ENCODE measurements at places on chromosomes 6 and 20. TPM values are rescaled to one million over a fixed set of nuclear protein-coding genes. Genes with fewer than 3 reads are reported as not detected.

OR2J2 gene
- not detected for total RNA-seq

HLA-DPA1 gene
- total RNA-seq, result 1.3 TPM

APOBEC2 gene
- total RNA-seq, result not detected

LY6G6C gene
- 0.42 TPM for total RNA-seq

SLC24A3 gene
- total RNA-seq, result 1.5 TPM

DNA sequence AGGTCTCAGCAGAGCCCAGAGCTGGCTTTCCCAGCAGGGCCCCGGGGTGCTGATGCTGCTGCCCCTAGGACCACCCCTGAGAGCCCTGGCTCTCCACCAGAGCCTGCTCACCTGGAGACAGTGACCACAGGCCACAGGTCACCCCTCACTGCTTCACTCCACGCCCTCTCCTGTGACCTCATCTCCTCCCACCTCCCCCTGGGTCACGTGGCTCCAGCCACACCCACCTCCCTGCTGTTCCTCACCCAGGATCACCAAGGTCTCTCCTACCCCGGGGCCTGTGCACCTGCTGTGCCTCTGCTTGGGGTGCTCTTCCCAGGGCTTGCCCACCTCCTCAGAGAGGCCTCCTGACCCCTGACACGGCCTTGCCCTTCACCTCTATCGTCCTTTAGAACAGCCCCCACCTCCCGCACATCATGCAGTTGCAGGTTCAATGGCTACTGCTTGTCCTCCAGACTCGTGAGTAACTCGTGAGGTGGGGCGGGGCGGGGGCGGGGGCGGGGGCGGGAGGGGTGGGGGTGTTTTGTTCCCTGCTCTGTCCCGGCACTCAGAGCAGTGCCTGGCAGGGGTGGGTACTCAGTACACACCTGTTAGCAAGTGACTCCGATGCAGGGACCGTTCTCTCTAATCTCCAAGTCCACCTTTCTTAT lies 468.0 kb downstream of the PREX1 start:
- no peak overlapping the region for H3K4me3 ChIP-seq
- no peak for DNase-seq

DNA sequence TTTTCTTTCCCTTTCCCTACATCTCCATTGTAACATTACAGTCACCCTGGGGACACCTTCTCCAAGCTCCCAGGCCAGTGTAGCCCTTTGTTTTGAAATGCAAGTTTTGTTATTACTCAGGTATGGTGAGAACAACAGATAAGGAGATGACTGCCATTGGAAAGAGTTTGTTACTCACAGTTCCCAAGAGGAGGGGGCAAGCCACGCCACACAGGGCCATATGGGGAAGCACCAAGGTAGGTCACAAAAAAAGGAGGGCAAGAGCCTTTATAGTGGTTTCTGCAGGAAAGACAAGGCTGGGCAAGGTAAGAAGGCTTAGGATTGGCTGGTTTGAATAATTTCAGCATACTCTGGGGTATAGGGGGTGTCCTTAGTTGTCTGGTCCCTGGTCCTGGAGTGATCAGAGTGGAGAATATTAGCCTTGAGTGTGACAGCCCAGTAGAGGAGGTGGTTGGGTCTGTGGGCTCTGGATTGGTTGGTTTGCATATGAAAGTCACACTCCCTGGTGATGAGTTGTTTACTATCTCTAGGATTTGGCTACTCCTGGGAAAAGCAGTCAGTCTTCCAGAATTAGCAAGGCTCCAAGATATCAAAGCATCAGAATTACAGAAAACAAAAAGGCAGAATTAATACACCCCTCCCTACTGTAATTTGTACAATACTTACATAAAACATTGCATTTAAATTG lies 33.1 kb upstream of the SMLR1 start:
- no peak overlapping the region for H3K27ac ChIP-seq
- H3K36me3 ChIP-seq, result no peaks in the 10 kb centered on the region
- no peaks in the 10 kb centered on the region for H3K27me3 ChIP-seq
- DNase-seq, result peak; percentile 52
- no peaks in the 10 kb centered on the region for H3K4me1 ChIP-seq

GRCh38 chr6:42199106-42199981 lies 4.6 kb upstream of the GUCA1B start:
- no peaks in the 10 kb centered on the region for H3K36me3 ChIP-seq
- H3K27ac ChIP-seq, result no peak overlapping the region
- no peaks in the 10 kb centered on the region for H3K4me1 ChIP-seq
- H3K4me3 ChIP-seq, result no peak overlapping the region

DNA sequence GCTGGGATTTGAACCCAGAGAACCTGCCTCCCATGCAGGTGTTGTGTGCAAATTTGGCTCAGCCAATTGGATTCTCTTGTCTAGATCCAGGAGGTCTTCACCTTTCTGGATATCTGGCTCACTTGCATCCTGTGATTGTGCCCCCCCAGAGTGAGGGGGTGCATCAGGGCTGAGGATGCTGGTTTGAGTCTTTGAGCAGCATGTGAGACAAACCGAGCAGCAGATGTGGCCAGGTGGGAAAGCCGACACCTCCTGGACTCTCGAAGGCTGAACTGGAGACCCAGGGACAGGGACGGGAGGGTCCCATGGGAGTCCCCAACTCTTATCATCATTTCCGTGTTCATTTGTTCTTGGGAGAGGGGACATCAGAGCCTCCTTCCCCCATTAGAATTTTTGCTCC lies 30.6 kb upstream of the SULF2 start:
- H3K4me1 ChIP-seq, result no peaks in the 10 kb centered on the region
- no peak for DNase-seq
- H3K4me3 ChIP-seq, result no peak overlapping the region
- no peak overlapping the region for H3K27ac ChIP-seq

GRCh38 chr6:76886900-76887299 lies 576.4 kb downstream of the HTR1B start:
- H3K36me3 ChIP-seq, result no peaks in the 10 kb centered on the region
- no peaks in the 10 kb centered on the region for H3K4me1 ChIP-seq
- DNase-seq, result no peak
- no peaks in the 10 kb centered on the region for H3K27me3 ChIP-seq

- H3K27ac ChIP-seq, result no peak overlapping the region
- no peak for DNase-seq
- H3K4me1 ChIP-seq, result no peaks in the 10 kb centered on the region
These were observed 149.9 kb downstream of the MYB start for GRCh38 chr6:135331002-135331401.

DNA sequence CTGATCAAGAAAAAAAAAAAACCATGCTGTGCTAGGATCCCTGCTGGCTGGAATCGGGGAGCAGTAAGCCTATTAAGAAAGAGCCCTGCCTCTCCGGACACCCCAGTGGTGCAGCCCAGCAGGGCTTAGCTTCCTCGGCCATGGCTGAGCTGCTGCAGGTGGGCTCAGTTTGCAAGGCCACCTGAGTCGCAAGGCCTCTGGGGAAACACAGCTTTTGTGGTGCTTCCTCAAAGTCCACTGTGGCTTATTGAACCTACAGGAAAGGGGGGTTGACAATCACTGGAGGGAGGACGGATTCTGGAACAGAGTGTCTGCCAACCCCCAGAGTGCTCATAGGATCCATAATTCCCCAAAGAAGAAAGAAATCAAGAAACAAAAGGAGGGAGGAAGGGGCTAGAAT lies 240.8 kb downstream of the SMOC2 start:
- H3K27me3 ChIP-seq, result no peaks in the 10 kb centered on the region
- no peaks in the 10 kb centered on the region for H3K4me1 ChIP-seq
- H3K36me3 ChIP-seq, result no peaks in the 10 kb centered on the region
- H3K4me3 ChIP-seq, result no peak overlapping the region

- H3K27me3 ChIP-seq, result no peaks in the 10 kb centered on the region
- no peak for DNase-seq
- H3K4me3 ChIP-seq, result no peak overlapping the region
- H3K27ac ChIP-seq, result no peak overlapping the region
These were observed 61.2 kb downstream of the VEGFA start for GRCh38 chr6:43831191-43831590.

- H3K36me3 ChIP-seq, result peaks cover 25% of the 10 kb centered on the region
- no peaks in the 10 kb centered on the region for H3K4me1 ChIP-seq
- no peaks in the 10 kb centered on the region for H3K27me3 ChIP-seq
- H3K27ac ChIP-seq, result peak overlapping the region; percentile 81
- H3K4me3 ChIP-seq, result peak overlapping the region; percentile 95
These were observed 499 bp downstream of the TTI1 start for GRCh38 chr20:38032585-38033329.

- H3K4me3 ChIP-seq, result peak overlapping the region; percentile 84
- DNase-seq, result peak; percentile 88
- peaks cover 6% of the 10 kb centered on the region for H3K4me1 ChIP-seq
- H3K27ac ChIP-seq, result no peak overlapping the region
- peaks cover 46% of the 10 kb centered on the region for H3K27me3 ChIP-seq
These were observed 21.2 kb upstream of the NFATC2 start for GRCh38 chr20:51563486-51564332.

DNA sequence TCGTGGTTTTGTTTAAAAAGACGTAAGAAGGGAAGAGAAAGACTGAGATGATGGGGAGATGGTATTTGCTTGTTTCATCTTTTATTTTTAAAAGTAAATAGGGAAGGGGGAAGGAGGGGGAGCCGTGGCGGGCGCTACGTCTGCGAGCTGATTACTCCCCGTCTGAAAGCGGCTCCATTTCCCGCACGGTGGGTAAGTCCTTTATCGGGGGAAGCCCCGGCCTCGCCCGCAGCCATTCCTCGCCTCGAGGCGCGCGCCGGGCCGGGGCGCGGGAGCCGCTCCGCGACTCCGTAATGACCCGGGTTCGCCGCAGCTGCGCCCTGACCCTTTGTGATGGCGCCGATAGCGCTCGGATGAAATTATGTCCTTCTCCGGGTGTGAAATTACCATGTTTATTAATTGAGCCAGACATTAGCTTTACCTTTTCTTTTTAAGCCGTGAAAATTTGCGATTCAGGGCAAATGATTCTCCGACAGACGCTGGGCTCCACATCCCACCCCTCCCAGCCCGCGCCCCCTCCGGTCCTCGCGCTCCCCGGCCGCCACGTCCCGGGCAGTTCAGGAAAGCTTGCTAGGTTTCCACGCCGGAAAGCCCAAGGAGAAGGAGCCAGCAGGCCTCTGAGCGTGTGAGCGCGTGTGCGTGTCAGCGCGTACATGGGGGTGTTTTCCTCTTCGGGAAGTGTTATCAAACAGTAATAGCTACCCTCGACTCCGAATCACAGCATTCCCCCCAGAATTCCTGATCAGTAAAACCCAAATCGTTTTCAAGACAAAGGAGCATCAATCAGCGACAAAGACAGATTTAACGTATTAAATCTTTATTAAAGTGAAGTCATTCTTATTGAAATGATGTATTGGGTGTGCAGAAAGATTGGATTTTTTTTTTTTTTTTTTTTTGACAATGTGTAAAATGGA lies 30.0 kb downstream of the TFAP2A start:
- DNase-seq, result no peak
- H3K4me3 ChIP-seq, result peak overlapping the region; percentile 53
- peaks cover 7% of the 10 kb centered on the region for H3K4me1 ChIP-seq
- peaks cover 100% of the 10 kb centered on the region for H3K27me3 ChIP-seq

DNA sequence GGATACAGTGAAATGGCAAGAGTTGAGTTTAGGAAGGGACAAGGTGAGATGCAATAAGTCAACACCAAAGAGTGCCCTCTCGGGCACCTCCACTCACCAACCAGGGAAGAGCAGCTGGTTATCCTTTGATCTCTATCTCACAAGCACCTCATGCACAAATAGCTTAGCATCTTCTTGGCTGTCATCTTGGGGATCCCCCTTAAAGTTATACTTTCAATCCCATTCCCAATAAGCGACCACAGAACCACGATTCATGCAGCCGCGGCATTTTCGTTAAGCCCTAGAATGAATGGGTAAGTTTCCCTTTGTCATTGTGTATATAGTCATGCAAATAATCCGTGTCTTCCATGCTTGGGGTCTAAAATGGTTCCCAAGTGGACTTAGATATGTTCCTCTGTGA lies 73.5 kb downstream of the ADTRP start:
- no peak for DNase-seq
- H3K27me3 ChIP-seq, result no peaks in the 10 kb centered on the region
- H3K27ac ChIP-seq, result no peak overlapping the region
- no peak overlapping the region for H3K4me3 ChIP-seq
- H3K4me1 ChIP-seq, result no peaks in the 10 kb centered on the region

- no peak overlapping the region for H3K4me3 ChIP-seq
- no peak overlapping the region for H3K27ac ChIP-seq
- H3K36me3 ChIP-seq, result no peaks in the 10 kb centered on the region
- DNase-seq, result no peak
- H3K27me3 ChIP-seq, result no peaks in the 10 kb centered on the region
- no peaks in the 10 kb centered on the region for H3K4me1 ChIP-seq
These were observed 899.3 kb upstream of the MAP3K7 start for GRCh38 chr6:91486200-91486599.

GRCh38 chr6:16372029-16372776 lies 133.8 kb downstream of the GMPR start:
- no peaks in the 10 kb centered on the region for H3K4me1 ChIP-seq
- no peak overlapping the region for H3K27ac ChIP-seq
- no peaks in the 10 kb centered on the region for H3K27me3 ChIP-seq

GRCh38 chr6:40276141-40276540 lies 311.0 kb downstream of the LRFN2 start:
- H3K4me3 ChIP-seq, result no peak overlapping the region
- peaks cover 4% of the 10 kb centered on the region for H3K27me3 ChIP-seq
- H3K27ac ChIP-seq, result no peak overlapping the region
- no peaks in the 10 kb centered on the region for H3K4me1 ChIP-seq

DNA sequence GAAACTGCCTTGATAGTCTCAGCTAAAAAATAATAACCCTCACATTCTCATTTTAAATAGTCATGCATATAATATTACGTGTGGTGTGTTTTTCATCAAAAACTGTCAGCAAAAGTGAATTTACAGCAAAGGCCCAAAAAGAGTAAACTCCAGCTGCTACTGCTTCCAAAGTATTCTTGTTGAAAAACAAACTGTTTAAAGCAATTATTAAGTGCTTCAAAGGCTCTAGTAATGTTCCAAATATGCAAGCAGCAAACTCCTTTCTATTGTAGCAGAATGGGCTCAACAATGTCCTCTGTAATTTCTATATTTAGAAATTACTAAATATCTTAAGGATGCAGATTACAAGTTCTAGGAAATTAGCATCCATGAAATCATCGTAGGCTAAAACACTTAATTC lies 280.0 kb upstream of the TBX18 start:
- H3K4me1 ChIP-seq, result no peaks in the 10 kb centered on the region
- no peak overlapping the region for H3K4me3 ChIP-seq
- H3K27ac ChIP-seq, result no peak overlapping the region
- H3K27me3 ChIP-seq, result no peaks in the 10 kb centered on the region
- H3K36me3 ChIP-seq, result no peaks in the 10 kb centered on the region
- no peak for DNase-seq

GRCh38 chr6:42911171-42912021 lies 4.5 kb upstream of the PTCRA start:
- peak; percentile 92 for DNase-seq
- H3K27me3 ChIP-seq, result no peaks in the 10 kb centered on the region
- no peaks in the 10 kb centered on the region for H3K4me1 ChIP-seq
- peak overlapping the region; percentile 79 for H3K4me3 ChIP-seq

DNA sequence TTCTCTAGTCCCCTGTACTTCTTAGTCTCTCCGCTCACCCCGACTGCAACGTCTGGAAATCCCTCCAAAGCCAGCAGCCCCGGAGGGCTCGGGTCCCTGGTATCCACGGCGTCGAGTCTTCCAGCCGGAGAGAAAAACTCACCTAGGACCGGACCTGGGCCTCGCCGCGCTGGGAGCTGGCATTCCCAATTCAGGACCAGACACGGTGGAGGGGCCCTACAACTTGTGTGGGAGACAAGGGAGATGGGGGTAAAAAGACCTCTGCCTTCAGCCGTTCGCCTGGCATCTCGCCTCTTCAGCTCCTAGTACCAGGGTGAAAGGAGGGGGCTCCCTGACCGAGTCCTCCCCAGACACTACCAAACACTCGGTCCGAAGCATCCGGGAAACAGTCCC lies 64.3 kb downstream of the GPX5 start:
- peak; percentile 72 for DNase-seq
- H3K36me3 ChIP-seq, result no peaks in the 10 kb centered on the region
- H3K27me3 ChIP-seq, result peaks cover 20% of the 10 kb centered on the region

GRCh38 chr6:136144251-136145023 lies 105.7 kb downstream of the MTFR2 start:
- H3K4me1 ChIP-seq, result no peaks in the 10 kb centered on the region
- DNase-seq, result no peak
- no peaks in the 10 kb centered on the region for H3K27me3 ChIP-seq
- H3K27ac ChIP-seq, result no peak overlapping the region

Measured in endodermal cell (in vitro differentiated cells).